Gastroesophageal sphincter (tissue), 4 donors: ENCODE measurements at places on chromosomes 6 and 20.

DNA sequence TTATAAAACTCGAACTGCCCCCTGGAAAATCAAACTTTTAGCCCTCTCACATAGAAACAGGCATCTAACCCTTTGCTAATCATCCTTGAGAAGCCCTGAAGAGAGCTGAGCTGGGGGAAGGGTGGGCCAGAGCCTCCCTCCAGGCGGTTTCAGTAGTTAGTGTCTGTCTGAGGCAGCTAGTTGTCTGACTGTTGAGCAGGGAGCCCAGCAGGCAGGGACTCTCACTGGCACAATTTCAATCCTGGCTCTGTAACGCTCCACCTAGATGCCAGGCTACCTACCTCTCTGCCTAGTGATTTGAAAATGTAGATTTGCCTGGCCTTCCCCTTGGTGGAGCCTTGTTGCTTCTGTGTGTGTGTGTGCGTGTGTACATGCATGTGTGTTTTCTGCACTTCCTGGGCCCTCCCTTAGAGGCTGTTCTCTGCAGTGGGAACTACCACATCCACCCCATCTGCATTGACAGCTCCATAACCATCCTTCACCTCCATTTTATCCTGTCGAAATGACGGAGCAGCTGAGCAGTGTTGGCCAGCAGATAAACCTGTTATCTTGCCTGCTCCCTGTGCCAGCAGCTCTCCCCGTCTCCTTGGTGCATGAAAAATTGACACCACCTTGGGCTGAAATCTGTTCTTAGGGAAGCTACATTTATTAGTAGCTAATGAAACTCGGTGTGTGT is 69.6 kb upstream of the VSTM2L start:
- no peak for ATAC-seq

GRCh38 chr6:157520117-157520406 is 139.1 kb downstream of the ZDHHC14 start:
- no peak for ATAC-seq

GRCh38 chr6:1605893-1606779 is 3.6 kb upstream of the FOXC1 start:
- no peak for ATAC-seq

GRCh38 chr6:34697904-34698559 is 1.5 kb upstream of the ILRUN start:
- ATAC-seq: no peak

GRCh38 chr6:108071736-108072276 is 2.7 kb downstream of the OSTM1 start:
- no peak for ATAC-seq

GRCh38 chr6:11621119-11621518 is 83.6 kb downstream of the TMEM170B start:
- no peak for ATAC-seq

GRCh38 chr6:151022492-151022891 is 157.0 kb downstream of the MTHFD1L start:
- ATAC-seq: no peak

GRCh38 chr6:6319952-6320811 is at the start of gene F13A1:
F13A1 (minus strand) TSS chr6:6320662; CDS start chr6:6318664, 1,998 bp downstream.
- peak; percentile 40 for ATAC-seq

DNA sequence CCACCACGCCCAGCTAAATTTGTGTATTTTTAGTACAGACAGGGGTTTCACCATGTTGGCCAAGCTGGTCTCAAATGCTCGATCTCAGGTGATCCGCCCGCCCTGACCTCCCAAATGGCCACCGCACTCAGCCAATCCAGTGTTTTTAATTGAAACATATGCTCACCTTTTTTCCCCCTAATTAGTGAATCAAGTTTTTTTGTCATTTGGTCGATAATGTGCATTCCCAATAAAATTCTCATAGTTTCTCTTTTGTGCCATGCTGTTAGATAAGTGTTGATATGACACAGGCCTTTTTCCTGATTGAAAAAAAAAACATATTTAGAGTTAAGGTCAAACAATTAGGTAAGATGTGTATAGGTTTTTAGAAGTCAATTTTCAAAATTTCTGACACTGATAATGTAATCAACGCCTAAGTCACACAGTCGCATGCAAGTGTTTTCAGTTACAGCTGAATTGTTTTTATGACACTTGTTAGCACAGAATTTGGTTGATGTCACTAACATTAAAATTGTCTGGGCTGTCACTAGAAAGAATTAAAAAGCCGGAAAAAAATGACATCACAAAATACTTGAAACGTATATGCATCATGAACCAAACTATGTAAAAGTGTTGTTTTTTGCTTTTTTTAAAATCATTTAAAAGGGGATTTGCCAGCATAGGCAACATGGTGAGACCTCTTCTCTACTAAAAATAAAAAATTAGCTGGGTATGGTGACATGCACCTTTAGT is 21.9 kb downstream of the ZNF217 start:
- no peak for ATAC-seq

DNA sequence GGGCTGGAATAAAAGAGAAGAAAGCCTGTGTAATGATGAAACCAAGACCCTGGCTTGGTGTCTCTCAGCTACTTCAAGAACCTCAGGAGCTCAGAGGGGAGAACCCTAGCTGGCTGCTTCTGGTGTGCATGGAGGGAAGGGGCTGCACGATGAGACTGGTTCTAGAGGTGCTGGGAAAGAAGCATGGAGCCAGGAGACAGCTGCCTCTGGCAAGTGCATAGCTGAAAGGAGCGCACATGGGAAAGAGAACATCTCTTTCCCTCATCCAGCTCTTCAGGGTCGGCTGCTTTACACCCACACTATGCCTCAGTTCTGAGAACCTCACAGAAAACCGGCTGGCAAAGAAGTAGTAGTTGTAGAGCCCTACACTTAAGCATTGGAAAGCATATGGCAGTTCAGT is 139.5 kb downstream of the QKI start:
- ATAC-seq: no peak

- no peak for ATAC-seq
Observed at GRCh38 chr6:143333081-143333480, 117.4 kb downstream of the ADAT2 start.

- no peak for ATAC-seq
Observed at GRCh38 chr6:46899659-46900058, 22.1 kb downstream of the ADGRF5 start.

GRCh38 chr6:51292659-51293058 is 474.0 kb downstream of the TFAP2B start:
- no peak for ATAC-seq

DNA sequence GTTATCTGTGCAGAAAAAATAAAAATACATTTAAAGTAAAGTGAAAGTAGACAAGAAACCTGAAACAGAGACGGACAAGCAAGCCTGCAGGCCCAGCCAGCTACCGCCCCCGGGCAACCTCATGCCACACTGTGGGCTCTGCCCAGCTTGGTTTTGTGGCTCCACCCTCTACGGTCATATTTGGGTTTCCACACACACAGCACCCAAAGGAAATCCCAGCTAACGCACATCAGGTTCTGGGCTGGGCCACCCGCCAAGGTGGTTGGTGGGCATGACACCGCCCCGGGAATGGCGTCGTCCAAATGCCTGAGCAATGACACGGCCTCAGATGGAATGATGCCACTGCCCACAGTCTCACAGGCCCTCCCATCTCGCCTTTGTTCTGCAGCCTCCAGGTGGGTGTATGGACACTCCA is 22.9 kb downstream of the FAM110A start:
- no peak for ATAC-seq

- ATAC-seq: no peak
Observed at GRCh38 chr6:113481458-113481857, 375.7 kb upstream of the MARCKS start.

DNA sequence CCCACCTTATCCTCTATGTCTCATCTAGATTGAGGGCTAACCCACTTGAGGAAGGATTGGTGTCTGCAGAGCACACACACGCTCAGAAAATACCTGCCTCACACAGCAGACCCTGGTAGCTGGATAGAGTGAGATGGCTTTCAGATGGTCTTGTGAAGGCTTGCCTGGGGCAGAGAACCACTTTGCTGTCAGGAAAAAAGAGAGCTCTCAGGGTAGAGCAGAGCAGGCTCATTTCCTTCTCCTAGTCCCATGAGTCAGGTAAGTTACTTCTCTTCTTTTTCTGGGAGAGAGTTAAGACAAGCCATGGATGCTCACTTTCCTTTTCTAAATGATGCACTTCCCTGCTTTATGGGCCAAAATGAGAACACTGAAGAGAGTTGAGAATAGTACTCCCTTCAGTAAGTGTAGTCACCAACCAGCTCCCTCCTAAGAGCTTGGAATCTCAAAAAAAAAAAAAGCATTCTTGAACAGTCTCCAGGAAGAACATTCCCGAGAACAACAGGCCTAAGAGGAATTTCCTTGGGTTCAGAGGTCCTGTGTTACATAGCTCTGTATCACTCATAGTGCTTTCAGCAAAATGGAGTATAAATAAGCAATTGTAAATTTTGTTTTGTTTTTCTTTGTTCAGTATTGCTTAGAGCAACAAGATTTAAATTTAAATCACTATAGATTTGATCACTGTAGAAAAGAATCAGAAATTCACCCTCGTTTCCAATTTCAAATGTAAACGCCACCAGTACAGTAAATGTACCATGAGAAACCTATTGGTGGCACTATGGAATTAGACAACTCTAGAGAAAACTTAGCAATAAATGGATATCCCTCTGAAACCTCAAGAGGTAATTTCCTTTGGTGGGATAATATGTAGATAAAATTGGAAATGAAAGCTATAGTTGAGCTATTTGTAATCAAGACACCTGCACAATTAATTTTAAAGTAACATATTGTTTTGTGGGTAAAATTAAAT is 530.3 kb downstream of the RFPL4B start:
- peak; percentile 72 for ATAC-seq

DNA sequence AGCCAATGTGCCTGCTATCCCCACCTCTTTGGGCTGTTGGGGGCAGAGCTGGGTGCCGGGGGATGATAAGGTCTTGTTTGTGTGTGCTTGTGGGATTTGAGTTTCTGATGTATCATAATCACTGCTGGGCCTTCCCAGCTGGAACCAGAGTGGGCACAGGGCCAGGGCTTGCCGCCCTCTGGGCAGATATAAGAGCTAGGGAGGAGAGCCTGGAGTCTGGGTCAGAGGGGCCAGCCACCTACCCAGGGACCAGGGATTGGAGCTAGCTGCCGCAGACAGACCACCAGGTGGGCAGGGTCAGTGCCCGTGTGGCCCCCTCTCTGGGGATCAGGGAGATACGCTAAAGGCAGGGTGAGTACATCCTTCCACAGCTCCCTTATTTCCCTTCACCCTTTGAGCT is 3.1 kb upstream of the TLDC2 start:
- no peak for ATAC-seq

DNA sequence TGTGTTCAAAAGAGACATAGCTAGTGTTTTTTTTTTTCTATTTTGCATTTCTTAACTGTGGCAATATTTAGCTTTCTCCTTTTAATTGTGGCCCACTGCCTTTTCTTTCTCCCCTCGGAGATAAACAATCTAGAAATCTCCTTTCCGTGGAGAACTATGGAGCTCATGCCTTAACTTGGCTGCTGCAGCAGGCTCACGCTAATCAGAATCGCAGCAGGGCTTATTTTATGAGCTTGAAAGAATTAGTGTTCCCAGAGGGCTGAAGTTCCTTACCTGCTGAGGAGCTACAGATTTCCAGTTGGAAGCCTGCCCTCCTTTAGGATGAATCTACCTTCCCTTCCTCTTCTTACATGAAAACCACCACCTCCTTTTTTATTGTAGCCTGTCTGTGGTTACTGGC is 35.6 kb downstream of the CTNNBL1 start:
- ATAC-seq: no peak

DNA sequence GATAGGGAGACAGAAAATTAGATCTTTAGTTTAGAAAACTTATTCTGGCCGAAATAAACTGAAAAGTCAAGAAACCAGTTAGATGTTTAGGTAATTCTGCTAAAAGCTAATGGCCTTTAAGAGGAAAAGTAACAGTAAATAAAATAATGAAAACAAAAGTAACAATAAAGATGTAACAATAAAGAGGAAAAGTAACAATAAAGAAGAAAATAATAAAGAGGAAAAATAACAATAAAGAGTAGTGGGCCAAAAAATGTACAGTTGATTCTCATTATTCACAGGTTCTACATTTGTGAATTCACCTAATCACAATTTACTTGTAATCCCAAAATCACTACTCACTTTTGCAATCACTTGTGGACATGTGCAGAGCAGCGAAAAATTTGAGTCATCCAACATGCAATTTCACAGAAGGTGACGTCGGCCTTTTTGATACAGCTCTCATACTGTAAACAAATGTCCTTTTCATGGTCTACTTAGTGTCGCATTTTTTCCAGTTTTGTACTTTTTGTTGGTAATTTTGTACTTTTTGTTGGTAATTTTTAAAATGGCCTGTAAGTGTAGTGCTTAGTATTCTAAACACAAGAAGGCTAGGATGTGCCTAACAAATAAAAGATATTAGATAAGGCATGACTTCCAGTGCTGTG is 24.0 kb downstream of the HBS1L start:
- ATAC-seq: no peak

GRCh38 chr6:150686566-150686965 is 86.9 kb downstream of the PLEKHG1 start:
- no peak for ATAC-seq

DNA sequence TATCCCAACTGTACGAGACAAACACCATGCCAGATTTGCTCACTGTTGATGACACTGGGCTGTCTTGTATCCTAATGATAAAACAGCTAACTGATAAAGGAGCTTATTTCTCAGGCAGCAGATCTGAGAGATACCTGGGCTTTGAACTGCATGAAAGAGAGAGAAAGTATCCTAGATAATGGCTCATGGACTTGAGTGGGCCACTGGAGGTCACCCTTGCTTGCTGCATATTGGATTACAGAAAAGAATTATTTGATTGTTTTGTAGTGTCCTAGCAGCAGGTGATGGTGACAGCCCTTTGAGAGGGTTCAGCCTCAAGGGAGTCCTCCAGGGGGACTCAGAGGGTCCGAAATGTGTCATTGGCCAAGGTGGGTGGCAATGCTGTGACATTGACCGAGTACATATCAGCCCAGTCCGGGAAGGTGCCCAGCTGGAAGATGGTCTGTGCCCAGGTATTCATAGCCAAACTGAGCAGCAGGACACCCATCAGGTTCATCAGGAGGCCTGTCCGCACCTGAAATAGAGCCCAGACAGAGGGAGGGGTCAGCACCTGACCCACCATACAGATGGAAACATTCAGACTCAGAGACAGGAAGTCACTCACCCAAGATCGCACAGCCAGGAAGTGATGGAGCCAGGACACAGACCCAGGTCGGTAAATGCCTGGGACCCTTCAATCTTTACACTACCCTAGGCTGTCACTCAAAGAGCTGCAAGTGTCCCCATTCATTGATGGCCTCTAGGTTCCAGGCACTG is 9.4 kb upstream of the OCSTAMP start:
- ATAC-seq: no peak

GRCh38 chr20:52318651-52319050 is 127.1 kb upstream of the ZFP64 start:
- no peak for ATAC-seq

DNA sequence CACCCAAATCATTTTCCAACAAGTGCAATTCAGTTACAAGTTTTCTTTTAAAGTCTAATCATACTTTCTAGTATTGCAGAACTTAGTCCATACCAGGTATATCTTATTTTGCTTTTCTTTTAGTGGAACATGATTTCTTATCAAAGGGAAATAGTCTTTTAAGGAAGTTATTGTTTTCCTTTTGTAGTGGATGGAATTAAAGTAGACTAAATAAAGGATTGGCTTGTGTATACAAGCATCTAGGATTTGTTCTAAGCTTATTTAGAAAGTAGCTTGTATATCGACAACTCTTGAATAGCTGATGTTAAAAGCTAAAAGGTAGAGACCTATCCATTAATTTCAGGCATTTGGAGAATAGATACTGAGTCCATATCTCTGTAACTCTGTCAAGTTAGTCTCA is 14.8 kb downstream of the DCBLD1 start:
- ATAC-seq: no peak
